IPS-NIHi11 (cell line): ENCODE measurements at places on chromosomes 7 and 10.

- DNase-seq, result no peak
These were observed 183.1 kb downstream of the GPAM start for GRCh38 chr10:112000466-112000865.

DNA sequence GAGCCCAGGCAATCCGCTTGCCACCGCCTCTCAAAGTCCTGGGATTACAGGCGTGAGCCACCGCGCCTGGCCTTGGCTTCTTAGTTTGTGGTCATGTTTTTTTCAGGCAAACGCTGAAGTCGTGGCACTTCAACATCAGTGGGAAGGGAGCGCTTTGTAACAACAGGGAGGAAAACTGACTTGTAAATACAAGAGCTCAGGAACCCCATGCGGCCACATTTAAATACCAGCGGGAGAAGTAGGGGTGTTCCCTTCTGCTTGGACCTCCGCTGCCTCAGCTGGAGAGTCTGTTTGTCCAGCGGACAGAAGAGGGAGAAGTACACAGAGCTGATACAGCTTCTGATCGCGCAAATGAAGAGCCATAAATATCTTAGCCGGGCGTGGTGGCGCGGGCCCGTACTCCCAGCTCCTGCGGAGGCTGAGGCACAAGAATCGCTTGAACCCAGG lies 108.7 kb upstream of the KMT2C start:
- DNase-seq, result no peak

DNA sequence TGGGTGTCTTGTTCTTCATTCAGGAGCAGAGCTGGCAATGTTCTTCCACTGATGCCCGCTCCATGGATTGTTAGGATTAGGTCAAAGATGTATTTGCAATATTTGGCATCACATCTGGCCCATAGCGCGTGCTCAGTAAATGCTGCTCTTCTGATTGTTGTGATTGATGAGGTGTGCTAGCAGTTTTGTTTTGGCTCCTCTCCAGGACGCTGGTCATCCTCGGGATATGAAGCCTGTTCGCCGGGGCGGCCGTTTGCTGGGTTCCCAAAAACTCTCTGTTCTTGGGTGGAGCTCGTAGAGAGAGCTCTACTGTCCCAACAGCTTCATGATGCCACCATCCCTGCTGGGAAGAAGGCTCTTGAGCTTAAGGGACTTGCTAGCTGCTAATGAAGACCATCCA lies 96.9 kb downstream of the XRCC2 start:
- no peak for DNase-seq

- DNase-seq, result peak; percentile 65
These were observed 46.9 kb downstream of the AP3M1 start for GRCh38 chr10:74103560-74104258.

DNA sequence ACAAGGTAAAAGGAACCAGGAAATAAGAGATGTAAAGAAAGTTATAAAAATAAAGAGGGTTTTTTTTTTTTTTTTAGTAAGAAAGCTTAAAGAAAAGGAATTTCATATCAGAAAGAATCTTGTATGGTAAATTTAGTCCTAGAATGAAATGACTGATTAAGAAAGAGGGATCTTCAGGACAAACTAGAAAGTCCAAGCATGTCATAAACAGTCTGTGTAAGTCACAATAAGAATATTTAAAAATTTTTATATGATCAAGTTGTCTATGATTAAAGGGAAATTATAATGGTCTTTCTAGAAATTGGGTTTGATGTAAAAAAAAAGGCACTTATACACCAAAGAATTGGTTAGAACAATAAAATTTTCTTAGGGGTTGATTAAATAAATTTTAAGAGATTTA lies 289.5 kb downstream of the XPNPEP1 start:
- DNase-seq, result no peak

GRCh38 chr10:8417631-8418030 lies 363.1 kb downstream of the GATA3 start:
- no peak for DNase-seq

DNA sequence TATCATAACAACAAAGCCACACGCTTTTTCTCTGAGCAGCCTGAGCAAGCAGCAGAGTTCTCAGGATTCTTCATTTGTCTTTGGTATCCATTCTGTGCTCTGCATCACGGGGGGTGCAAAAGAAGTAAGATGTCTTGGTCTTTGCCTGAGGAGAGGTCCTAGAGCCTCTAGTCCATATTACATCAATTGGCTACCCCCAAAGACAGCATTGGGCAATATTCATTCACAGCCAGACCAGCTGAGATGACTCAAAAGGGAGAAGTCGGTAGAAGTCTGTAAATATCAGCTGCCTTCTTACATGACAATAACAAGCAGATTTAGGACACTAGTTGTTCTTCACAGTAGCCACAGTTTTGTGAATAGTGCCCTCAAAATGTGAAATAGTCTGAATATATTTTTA lies 66.6 kb downstream of the FZD1 start:
- DNase-seq, result no peak

DNA sequence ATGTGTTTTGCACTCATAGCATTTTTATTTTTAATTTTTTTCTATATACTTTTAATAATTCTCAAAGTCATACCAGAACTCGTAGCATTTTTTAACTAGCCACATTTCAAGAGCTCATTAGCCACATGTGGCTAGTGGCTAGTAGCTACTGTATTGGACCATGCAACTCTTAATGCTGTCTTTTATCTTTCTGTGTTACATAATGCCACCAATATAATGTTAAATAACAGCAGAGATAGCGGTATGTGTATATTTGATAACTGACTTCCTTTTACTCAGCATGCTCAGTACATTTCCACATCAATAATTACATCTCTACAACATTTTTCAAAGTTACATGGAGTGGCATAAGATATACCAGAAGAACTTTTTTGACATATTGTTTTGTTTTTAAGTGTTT lies 91.4 kb downstream of the CDK13 start:
- no peak for DNase-seq

DNA sequence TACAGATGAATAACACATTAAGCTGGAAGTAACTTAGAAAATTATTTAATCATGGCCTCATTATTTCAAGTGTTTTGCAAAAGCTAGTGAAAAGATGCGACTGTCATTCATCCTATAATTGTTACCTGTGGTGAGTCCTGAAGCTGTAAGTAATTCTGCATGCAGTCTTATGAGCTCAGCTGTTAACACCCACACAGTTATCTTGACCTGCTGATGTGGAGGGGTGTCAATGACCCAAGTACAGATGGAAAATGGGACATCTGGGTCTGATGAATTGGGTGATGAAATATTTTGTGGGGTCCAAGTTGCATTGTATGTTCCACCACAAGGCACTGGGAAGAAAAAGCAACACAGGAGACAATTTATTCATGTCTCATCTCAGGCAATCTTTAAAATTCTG lies 68.9 kb downstream of the OR13A1 start:
- DNase-seq, result no peak
